ENCODE measurements at places on chromosomes 5 and 9.

GRCh38 chr9:15178631-15179030, 128.4 kb downstream of the TTC39B start:
- no peak for DNase-seq

DNA sequence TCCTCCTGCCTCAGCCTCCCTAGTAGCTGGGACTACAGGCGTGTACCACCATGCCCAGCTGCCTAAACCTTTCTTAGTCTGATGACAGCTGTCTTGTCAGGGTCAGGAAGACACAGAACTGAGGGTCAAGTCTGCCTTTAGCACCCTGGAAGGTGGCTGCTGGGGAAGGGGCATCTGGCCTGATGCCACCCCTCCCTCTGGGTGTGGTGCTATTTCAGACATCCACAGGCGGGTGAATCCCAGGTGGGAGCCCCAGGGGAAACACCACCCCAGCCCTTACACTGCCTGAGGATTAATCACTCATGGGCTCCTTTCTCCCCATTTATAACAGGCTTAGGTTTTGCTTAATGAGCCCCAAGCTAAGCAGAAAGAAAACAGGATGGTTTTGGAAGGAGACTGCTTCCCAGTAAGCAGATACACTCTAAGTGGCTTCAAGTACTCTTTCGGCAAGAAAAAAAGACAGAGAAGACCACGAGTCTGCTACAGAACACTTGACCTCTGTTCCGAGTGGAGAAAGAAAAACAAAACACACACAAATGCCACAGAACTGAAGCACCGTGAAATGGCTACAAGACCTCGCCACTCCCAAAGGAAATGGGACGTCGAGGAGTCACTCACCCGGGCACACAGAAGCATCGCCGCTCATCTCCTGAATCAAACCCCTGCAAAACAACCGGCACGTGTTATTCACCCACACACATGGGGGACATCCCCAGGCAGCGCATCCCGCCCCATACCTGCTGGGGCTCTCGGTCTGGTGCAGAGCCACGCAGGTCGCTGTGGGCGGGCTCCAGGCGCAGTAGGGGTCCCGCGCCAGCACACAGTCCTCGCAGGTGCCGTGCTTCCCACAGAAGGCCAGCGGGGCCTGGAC, 62.4 kb downstream of the SECISBP2 start:
- DNase-seq, result no peak

DNA sequence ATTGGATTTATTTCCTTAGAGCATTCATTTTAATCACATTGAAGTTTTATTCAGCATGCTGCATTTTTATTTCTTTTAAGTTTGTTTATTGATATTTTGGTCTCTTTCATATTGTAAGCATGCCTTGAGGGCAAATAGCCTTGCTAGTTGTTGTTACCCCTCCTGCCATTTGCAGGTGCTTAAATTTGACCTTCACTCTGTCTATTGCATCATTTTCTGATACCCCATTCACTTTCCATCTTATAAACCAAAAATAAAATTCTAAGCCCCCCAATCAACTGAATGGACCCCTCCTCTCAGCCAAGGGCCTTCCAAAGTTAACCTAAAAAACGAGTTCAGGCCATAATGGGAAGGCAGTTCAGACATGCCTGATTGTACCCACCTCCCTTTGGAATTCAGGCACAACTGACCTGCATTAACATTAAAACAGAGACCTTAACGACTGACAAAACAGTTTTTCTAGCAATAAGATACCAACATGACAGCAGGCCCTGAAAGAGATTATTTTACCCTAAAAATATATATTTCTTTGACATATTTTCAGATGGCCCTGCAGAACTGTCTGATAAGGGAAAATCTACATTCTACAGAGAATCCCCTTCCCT, 32.1 kb downstream of the TARS1 start:
- DNase-seq, result no peak

GRCh38 chr5:39020458-39020857, 53.7 kb downstream of the RICTOR start:
- no peak for DNase-seq

DNA sequence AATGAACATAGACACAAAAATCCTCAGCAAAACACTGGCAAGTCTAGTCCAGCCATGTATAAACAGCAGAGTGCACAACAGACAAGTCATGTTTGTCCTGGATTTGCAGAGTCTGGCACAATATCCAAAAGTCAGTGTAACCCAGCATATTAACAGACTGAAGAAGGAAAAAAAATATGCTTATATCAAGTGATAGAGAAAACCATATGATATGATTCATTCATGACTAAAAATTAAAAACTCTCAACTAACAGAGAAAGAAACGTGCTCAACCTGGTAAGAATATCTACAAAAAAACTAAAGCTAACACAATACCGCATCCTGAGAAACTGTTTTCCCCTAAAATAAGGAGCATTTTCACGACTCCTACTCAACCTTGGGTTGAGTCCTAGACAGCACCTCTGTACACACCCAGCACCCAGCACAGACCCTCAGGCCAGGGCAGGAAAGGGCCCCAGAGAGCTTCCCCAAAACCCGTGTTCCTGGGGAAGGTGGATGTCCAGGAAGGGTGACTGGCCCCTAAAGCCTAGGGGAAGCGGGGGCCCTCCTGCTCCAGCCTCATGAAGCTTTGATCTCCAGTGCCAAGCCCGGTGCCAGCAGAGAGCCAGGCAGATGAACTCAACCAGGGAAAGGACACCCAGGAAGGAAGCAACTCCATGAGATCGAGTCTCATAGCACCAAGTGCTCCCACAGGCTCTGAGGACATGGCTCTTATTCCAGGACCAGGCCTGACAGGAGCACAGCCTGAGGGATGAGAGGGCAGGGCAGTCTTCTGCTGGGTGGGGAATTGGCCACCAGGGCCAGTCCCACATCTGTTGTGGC, 38.9 kb downstream of the ADAMTS2 start:
- DNase-seq, result no peak

- no peak for DNase-seq
These were observed 341.0 kb upstream of the PANK3 start for GRCh38 chr5:168920019-168920810.

DNA sequence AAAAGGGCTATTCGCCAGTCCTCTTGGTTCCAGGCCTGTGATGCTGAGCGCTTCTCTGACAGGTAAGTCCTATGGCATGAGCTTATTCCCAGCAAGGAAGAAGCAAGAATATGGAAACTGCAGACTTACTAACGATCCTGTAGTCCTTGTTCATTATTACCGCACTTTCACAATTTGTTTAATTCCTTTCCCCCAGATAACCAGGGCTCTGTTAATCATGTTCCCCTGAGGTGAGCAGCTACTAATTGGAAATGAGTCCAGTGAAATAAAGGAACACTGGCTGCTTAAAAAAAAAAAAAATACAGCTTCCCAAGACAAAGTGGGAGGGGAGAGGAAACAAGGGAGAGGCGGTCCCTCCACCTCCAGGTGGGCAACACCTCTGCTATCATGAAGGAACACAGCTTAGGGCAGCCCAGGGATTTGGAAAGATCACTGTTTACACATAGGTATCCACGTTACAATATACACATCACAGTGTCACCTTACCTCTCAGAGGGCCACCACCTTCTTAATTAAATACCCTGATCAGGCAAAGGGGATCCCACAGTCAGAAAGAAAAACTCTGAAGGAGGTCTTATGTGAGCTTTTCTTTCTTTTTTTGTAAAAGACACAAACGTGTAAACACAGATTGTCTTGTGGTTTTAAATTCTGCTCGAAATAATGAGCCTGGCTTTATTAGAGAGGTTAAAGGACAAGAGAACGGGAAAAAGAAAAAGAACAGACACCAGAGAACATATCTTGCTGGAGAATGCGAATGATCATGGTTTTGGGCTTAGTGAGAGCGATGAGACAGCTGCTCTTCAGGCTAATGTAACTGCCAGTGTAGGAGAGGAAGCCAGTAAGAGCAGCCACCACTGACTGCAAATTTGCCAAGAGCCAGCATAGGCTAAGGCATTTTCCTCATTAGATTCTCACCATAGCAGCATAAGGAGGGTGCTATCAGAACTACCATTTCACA, 258.6 kb downstream of the CRB2 start:
- DNase-seq, result no peak

- DNase-seq, result no peak
These were observed 22.6 kb upstream of the TTC39B start for GRCh38 chr9:15329539-15330109.

DNA sequence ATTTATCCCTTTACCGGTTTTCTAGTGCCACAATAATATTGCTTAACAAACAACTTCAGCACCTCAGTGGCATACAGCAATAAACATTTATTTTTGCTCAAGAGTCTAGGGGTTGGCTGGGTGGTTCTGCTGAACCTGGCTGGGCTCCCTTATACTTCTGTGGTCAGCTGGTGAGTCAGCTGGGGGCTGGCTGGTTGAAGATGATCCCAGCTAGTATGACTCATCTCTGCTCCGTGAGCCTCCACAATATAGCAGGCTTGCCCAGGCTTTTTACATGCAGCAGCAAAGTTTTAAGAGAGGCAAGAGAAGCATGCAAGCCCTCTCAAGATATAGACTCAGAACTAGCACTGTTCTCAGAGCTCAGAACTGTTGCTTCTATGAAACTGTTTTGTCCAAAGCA, 523.5 kb upstream of the CLINT1 start:
- DNase-seq, result peak; percentile 30

DNA sequence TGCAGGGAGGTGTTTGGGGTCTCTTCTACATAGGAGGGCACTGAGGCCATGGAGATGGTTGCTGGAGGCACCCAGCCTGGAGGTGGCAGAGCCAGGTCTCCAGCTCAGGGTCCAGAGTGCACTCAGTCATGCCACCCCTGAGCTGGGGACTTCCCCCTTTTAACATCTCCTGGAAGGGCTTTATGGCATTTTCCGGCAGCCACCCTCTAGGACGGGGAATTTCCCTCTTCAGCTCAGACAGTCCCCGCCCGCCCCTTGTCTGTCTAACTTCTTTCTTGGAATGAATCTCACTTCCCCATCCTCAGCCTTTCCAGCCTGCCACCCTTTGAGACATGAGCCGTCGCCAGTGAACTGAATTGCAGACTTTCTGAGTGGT, 49.9 kb downstream of the COL15A1 start:
- DNase-seq, result peak; percentile 59

GRCh38 chr5:128111818-128112448, 28.4 kb downstream of the SLC12A2 start:
- no peak for DNase-seq

DNA sequence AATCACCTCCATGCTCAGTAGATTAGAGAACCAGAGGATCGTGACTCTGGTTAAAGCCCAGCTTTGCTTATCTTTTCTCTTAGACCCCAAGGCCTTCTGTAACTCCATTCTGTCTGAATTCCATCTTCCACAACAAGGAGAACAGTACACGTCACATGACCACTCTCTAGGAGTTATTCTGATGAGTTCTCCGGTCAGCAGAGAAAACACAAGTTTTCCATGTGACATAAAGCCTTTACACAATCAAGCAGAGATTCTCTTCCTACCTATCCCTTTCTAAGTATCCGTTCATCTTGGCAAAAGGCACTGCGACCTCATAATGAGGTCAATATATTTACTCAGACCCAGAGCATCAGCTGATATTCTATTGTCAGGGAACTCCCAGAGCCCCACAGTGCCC, 112.3 kb downstream of the TRPM6 start:
- no peak for DNase-seq

DNA sequence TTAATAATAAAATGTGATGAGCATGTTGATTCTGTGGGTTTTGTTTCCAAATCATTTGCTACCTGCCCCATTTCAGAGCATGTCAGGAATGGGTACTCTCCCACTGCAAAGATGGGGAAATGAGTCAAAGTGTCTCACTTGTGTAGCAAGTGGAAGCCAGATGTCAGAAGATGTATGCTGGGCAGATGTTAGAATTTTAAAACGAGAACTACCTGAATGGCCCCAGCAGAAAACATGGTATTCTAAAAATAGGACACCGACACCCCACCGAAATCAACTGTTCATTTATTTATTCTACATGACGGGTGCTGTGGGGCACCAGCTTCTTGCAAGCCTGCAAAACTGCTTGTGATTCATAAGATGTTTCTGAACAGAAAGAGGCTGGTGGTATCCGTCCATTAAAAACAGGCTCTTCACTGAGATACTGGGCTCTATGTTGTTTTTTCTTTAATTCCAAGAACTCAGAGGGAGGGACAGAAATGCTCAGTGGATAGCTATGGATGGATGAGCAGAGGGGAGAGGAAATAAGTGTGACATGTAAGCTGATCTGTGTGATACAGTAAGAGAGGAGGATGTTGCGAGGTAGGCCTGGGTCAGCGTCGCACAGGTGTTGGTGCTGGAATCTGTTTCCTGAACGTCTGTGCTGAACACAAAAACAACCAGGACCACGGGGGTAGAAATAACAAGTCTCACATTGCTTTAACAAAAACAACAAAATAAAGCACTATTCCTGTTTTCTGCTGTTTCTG, 157.2 kb downstream of the EFNA5 start:
- DNase-seq, result no peak

GRCh38 chr5:40675396-40676133, 4.2 kb upstream of the PTGER4 start:
- no peak for DNase-seq

DNA sequence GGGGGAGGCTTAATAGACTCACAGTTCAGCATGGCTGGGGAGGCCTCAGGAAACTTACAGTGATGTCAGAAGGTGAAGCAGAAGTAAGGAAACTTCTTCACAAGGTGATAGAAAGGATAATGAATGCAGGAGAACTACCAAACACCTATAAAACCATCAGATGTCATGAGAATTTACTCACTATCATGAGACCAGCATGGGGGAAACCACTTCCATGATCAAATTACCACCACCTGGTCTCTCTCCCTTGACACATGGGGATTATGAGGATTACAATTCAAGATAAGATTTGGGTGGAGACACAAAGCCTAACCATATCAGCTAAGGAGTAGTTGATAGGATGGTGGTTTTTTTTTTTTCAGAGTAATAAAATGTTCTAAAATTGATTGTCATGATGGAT, 201.8 kb downstream of the CDH12 start:
- no peak for DNase-seq

DNA sequence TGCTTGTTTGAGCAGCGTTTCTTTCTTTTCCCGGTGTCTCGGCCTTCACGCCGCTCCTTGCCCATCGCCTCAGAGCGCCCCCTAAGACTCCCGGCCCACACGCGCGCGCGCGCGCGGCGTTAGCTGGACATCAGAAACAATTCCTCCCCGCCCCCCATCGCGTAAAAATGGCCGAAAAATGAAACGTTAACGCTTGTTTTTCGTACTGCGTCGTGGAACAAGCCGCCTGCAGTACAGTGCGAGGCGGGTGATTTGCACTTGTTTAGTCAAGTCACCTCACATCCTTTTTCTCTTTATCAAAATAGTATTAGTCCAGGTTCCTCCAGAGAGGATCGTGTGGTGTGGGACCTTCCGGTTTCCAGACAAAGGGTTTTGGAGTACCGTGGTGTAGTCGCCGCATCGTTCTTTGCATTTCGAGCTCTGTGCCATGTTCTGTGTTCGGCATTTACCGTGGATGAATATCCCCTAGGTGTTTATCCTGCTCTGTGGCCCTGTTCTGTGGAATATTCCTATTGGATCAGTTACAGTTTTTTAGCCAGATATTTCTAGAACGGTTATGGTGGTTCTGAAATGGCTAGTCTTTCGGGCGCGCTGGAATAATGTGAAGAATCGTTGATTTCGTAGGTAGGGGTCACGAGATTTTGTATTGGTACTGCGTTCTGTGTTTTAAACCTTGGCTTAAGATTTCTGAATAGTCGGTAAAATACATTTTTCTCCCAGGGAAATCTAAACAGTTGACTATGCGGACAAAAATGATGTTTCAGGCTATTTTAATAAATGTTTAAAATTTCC, 1.0 kb downstream of the MATR3 start:
- peak; percentile 71 for DNase-seq
